Nucleus accumbens (tissue), 56 donors: ENCODE measurements at places on chromosomes 4 and X.
A peak's percentile ranks its signal among the peaks of the same experiment; 100 is the strongest.

GRCh38 chr4:20679951-20680350 is 20.3 kb upstream of the PACRGL start:
- DNase-seq = no peak

GRCh38 chr4:74456849-74457395 is 12.0 kb downstream of the AREG start:
- DNase-seq = no peak

- DNase-seq = no peak
Measured at GRCh38 chrX:153209347-153209746, 30.3 kb downstream of the MAGEA1 start.

- no peak for DNase-seq
Measured at GRCh38 chr4:156227321-156227720, 273.7 kb upstream of the CTSO start.

DNA sequence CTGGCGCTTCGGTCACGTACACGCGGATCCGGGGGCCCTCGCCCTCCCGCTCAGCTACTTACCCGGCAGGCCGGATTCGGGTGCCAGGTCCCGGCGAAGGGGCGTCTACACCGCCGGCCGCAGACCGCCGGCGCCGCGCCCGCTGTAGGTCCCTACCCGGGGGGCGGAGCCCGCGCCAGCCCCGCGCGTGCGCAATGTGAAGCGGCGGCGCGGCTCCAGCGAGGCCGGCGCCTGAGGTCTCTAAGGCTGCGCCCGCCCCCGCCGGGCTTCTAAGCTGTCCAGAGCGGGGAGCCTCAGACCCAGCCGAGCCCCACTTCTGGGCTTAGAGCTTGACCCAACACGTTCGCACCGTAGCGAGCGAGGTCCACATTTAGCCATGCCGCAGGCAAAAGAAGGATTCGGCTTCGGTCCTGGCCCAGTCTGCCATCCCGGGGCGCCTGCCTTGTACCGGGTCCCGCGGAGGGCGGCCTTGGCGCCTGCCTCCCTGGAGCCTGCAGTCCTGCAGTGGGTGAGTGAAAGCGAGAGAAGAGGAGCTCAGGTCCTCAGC is at the start of gene ZNF518B:
Gene ZNF518B (minus strand): TSS at position 172 of the 547 bp plus-strand sequence. CDS start 11,098 bp downstream, outside the sequence.
- DNase-seq = peak; percentile 35

DNA sequence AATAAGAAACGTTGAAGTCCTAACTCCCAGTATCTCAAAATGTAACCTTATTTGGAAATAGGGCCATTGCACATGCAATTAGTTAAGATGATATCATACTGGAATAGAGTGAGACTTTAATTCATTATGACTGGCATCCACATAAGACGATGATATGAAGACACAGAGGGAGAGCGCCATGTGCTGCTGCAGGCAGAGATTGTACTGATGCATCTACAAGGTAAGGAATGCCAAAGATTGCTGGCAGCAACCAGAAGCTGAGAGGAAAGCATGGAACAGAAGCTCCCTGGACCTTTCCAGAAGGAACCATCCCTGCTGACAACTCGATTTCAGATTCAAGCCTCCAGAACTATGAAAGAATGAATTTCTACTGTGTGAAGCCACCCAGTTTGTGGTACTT is 697.0 kb upstream of the INTU start:
- no peak for DNase-seq

DNA sequence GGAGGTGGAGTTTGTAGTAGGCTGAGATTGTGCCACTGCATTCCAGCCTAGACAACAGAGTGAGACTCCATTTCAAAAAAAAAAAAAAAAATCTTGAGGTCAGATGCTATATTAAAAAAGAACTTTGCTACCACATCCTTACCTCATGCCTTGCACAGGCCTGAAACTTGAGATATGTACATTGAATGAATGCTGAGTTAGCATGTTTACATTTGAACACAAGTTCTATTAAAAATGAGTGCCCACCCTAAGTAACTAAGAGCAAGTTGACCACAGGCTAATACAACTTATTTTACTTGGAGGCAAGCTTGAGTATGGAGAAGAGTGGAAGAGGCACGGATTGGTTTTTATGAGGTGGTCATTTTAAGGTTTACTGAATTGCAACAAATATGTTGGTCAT is 276.6 kb upstream of the GATB start:
- no peak for DNase-seq

DNA sequence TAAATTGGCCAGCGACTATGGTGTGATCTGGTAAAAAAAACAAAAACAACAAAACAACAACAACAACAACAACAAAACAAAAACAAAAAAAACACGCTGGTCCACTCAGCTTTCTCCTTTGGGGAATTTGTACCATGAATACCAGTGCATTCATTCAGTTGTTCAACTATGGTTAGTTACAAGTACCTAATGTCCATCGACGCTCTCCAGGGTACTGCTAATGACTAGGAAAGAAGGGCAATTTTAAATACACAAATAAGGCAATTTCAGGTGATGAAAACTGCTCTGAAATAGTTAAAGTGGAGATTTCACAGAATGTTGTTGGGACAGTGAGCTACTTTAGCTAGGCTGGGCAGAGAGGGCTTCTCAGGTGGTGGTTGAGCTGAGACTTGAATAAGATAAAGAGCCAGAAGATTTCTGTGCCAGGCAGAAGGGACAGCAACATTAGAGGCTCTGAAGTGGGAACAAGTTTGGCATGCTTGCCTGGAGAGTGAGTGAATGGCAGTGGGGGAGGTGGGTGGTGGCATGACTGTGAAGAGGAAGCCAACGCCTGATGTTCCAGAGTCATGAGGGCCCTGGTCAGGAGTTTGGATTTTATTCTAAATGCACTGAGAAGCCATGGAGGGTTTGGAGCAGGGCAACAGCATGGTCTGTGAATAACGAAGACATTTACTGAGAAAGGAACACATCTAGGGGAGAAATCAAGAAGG is 45.9 kb upstream of the PGRMC2 start:
- no peak for DNase-seq

- DNase-seq = no peak
Measured at GRCh38 chrX:42497356-42497755, 280.6 kb downstream of the PPP1R2C start.

DNA sequence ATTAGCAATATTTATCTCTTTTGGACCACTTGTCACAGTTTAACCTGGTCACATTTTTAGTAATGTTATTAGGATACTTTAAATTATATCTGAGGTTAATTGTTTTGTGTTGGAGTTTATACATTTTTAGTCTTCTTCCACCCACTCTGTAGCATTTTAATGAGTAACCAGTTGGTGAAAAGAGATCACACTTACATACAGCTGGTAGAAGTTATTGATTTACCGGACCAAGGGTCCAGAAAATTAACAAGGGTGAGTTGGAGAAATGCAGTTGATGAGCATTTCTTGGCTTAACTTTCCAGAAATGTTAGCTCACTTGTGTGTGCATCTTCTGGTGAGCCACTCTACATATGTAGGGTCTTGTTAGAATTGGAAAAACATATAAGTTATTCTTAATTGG is 219.6 kb downstream of the GRXCR1 start:
- DNase-seq = no peak

- DNase-seq = no peak
Measured at GRCh38 chr4:140255927-140256326, 101.9 kb upstream of the MAML3 start.

- DNase-seq = no peak
Measured at GRCh38 chr4:92234393-92235176, 69.2 kb upstream of the GRID2 start.

GRCh38 chr4:22884157-22884556 is 191.4 kb downstream of the GBA3 start:
- DNase-seq = no peak

GRCh38 chrX:138917781-138918180 is 206.3 kb upstream of the FGF13 start:
- DNase-seq = no peak

GRCh38 chr4:186757696-186758355 is 34.2 kb upstream of the FAT1 start:
- no peak for DNase-seq

- DNase-seq = no peak
Measured at GRCh38 chr4:43271946-43272345, 379.4 kb downstream of the GRXCR1 start.

DNA sequence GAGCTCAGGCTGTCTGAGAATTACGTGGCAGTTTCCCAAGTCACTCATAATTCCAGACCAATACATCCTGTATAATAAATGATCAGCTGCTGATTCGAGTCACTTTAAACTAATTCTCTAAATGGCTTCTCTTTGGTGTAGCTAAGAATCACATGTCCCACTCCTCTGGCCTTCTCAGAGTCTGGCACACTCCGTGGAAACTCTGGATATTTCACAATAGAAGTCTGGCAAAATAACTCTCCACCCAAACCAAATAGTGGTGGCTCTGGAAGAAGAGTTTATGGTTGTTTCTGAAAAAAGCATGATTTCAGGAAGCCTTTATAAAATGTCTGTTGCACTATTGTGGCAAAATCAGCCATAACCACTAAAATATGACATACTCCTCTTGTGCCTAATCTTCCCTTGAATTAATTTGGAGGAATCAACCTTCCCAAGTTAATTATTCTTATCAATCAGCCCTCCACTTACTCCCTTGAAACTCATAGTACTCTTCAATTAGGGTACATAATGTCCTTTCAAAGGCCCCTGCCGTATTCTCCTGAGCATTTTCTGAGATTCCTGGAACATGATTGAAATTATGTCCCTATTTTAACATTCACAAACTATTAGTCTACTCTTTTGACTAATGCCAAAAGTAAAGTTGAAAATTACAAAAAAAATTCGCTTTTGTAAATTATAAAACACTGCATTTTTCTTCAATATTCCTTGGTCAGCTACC is 991.6 kb downstream of the FAT4 start:
- no peak for DNase-seq

DNA sequence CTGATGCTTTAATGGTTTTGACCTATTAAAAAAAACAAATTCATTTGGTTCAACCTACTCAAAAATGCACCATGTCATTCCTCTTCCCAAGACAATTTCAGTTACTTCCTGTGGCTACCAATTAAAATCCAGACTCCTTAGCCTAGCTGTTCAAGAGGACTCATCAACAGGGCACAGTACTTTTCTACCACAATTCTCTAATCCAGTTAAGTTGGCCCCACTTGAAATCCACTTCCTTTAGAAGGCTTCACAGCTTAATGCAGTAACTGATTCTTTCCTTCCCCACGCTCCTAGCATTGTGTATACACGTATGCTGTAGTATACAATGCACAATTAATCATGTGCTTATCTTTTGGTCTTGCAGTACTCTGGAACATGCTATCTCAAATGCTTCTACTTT is 129.8 kb downstream of the UGT8 start:
- DNase-seq = no peak

DNA sequence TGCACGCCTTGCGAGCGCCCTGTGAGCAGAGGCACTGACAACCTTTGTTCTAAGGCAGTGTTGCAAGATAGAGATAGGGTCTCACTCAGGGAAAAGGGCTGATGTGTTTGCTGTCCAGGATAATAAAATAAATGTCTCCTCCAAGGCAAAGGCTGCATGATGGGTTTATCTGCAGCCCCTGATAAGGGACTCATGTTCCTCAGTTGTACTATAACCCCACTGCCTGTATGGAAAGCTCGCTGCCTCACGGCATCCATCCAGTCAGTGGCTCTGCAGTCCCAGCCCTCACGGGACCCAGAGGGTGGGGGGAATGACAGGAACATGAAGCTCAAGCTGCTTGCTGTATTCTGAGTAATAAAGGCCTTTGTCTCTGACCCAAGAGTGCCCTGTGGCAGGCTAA is 22.6 kb downstream of the BCLAF3 start:
- no peak for DNase-seq

DNA sequence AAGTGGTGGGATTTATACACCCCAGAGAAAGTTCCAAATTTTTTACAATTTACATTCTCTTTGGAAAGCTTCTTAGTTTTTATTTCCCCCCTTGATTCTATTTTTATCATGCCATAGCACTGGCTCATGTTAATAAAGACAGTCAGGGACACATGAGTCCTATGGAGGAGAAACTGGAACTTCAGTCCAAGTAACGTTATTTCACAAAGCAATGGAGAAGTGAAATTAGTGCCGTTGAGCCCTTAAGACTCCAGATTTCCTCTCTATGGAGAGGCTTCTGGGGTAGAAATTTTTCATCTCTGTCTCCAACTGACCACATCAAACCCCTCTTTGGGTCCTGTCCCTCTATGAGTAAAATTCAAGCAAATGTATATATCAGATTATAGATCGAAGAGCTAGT is 12.8 kb upstream of the TASL start:
- DNase-seq = no peak

DNA sequence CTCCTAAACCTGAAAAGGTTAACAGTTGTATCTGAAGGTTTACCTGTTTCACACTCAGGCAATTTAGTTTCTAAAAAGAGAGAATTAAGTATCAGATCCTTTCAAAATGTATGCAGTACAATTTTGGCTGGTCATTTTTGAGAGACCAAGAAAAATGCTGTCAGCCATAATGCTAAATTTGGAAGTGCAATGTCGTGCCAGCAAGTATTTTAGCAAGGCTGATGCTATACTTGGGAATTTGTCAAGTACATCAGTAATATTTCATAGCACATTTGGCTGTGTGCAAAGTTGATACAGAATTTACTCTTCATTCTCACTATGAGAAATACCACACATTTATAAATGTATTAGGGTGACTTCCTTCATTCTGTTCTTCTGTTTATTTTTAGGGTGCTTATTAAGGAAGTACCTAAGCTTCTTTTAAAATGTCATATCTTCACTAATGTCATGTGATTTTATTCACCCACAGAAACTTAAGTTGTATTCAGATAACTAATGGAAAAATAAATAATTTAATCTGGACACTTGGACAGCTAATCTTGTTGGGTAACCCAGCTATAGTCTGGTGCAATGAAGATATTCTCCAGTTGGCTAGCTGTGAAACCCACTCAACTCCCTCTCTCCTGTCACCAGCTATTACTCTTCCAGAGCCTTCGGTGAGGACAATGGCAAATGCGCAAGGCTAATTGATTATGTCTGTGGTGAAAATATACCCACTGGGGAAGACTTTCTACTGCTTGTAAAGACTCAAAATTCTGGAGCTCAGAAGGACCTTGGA is 84.2 kb upstream of the TLL1 start:
- no peak for DNase-seq

DNA sequence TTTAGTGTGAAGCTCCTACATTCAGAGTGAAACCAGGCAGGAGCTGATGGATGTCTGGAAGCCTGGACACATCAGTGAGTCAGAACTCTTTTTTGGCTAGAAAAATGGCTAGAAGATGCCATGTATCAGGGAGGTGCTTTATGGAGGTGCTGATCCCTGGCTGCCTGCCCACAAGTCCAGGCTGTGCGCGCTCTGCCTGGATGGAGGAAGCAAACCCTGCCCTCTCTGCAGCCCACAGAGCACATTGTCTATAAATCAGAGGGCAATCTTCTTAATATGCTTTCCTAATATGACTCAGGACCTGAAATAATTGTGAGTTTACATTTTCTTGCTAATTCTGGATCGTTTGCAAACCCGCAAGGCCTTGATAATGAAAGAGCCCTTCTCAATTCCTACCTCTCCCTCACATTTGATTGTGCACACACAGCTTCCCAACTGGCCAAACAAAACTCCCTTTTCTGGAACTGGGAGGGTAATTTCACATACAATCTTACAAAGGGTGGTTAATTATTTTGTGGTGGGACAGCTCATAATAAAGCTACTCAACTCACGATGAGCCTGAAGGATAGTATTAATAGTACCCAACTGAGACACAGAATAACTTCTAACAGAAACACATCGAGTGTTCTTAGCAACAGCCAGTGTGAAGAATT is 11.7 kb downstream of the MFAP3L start:
- DNase-seq = peak; percentile 38
